Mesothelial cell of epicardium (in vitro differentiated cells): ENCODE measurements at places on chromosomes 3 and 15. TPM values are rescaled to one million over a fixed set of nuclear protein-coding genes. Genes with fewer than 3 reads are reported as not detected.
A peak's percentile ranks its signal among the peaks of the same experiment; 100 is the strongest.

GRCh38 chr3:139202226-139202958 lies 141.4 kb upstream of the MRPS22 start:
- no peak for DNase-seq

GRCh38 chr3:53707222-53707621 lies 139.0 kb downstream of the CHDH start:
- DNase-seq: no peak

The GLT8D1 gene
- 73.0 to 79.2 TPM (median 76.2 TPM) in 3 replicates for total RNA-seq

GRCh38 chr3:104126864-104127553 lies 1239.7 kb upstream of the ALCAM start:
- no peak for DNase-seq

The SERINC4 gene
- total RNA-seq: 0.09 to 0.20 TPM (median 0.18 TPM) in 3 replicates

- no peak for DNase-seq
Observed at GRCh38 chr3:31349001-31349748, 183.6 kb upstream of the STT3B start.

DNA sequence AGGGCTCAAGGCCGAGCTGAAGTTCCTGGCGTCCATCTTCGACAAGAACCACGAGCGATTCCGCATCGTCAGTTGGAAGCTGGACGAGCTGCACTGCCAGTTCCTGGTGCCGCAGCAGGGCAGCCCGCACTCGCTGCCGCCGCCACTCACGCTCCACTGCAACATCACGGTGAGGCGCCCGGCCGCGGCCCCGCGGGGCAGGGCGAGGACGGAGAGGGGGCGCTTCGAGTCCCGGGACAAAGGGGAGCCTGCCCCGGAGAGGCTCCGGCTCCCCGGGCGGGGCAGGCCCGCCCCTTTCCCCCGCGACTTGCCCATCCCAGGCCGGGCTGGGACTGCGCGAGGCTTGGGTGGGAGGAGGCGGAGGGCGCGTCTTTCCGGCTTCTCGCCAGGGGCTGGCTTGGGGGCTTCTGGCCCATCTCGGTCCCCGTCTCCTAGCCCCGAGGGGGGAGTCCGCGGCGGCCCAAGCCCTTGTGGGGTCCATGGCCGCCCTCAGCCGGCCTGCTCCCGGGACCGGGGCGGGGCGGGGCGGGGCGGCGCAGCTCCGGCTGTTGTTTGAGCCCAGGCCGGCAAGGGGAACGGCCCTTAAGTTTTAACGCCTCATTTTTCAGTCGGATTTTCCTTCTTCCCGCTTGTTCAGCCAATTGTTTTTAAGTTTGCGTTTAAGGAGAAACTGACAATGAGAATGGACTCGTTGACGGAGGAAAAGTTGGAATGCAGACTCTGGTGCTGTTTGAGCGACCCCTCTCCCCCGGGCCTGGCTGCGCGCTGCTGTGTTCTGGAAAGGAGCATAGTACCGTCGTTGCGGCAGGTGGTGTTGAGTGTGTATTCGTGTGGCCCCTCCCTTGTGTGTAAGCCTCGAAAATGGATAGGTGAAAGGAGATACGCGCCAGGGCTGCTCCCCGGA lies 683 bp downstream of the UBE2Q2 start:
- DNase-seq: peak; percentile 67

The RFTN1 gene
- total RNA-seq: 10.0 to 11.0 TPM (median 10.2 TPM) in 3 replicates

The CXCR6 gene
- not detected in 3 replicates for total RNA-seq

The ACKR2 gene
- 1.2 to 2.2 TPM (median 1.6 TPM) in 3 replicates for total RNA-seq

DNA sequence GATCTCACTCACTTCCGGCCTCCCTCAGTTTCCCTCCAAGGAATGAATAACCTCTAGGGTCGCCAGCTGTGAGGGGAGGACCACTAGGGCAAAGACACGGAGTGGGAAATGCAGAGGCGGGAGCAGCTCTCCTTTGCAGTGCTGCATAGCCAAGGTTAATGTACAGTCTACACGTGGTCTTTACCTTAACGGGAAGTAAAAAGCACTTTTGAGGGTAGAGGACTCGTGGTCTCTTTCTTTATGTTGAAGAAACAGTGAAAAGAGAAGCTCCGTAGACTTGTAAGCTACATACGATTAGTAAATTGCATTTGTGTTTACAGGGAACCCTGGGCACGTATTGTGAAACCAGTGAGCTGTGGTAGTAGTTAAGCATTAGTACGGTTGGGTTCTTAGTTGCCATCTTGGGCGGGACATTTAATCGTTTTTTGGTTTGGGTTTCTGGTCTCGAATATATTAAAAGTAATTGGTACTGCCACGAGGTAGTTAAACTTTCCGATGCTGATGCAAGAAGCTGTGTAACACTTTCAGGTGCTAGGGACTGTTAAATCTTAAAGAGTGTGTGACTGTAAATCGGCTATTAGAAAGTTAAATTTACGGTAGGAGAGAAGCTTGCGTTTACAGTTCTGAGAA lies 828 bp downstream of the U2SURP start:
- no peak for DNase-seq

The SLC24A5 gene
- total RNA-seq: 0.16 TPM in 1 of 3 replicates, not detected in the others
